ENCODE measurements at places on chromosomes 13 and 19. TPM values are rescaled to one million over a fixed set of nuclear protein-coding genes. Genes with fewer than 3 reads are reported as not detected.

Gene TNNI3
- not detected for total RNA-seq

Gene CNMD
- total RNA-seq: not detected

Gene KL
- 0.13 TPM for total RNA-seq

Gene ADAMTS10
- total RNA-seq: 103 TPM

Gene MRPL54
- 52.2 TPM for total RNA-seq

Gene PRR36
- total RNA-seq: 0.85 TPM

Gene FAM216B
- total RNA-seq: not detected

DNA sequence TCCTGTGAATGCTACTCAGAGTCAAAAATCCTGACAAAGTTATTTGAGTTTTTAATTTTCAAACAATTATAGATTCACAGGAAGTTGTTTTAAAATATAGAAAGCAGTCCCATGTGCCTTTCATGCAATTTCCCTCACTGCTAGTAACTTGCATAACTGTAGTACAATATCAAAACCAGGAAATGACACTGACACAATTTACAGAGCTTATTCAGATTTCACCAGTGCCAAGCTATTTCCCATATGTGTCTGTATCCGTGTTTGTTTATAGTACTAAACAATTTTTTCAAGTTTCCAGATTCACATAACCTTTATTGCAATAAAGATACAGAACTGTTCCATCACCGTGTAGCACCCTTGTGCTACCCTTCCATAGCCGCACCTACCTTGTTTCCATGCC is 934.6 kb downstream of the PCDH17 start:
- no peaks in the 10 kb centered on the region for H3K27me3 ChIP-seq
- no peak for DNase-seq
- H3K4me1 ChIP-seq: no peaks in the 10 kb centered on the region
- no peaks in the 10 kb centered on the region for H3K36me3 ChIP-seq
- H3K27ac ChIP-seq: no peak overlapping the region

GRCh38 chr13:98478189-98479129 is 98.4 kb downstream of the STK24 start:
- no peak overlapping the region for H3K4me3 ChIP-seq
- H3K27ac ChIP-seq: peak overlapping the region; percentile 1
- peaks cover 72% of the 10 kb centered on the region for H3K4me1 ChIP-seq
- no peaks in the 10 kb centered on the region for H3K27me3 ChIP-seq
- peaks cover 8% of the 10 kb centered on the region for H3K36me3 ChIP-seq
- DNase-seq: no peak

GRCh38 chr19:42191855-42192254 is 25.6 kb downstream of the DEDD2 start:
- peaks cover 9% of the 10 kb centered on the region for H3K36me3 ChIP-seq
- H3K4me3 ChIP-seq: no peak overlapping the region
- no peaks in the 10 kb centered on the region for H3K27me3 ChIP-seq
- DNase-seq: no peak
- H3K27ac ChIP-seq: no peak overlapping the region

GRCh38 chr19:18780631-18781030 is 10.5 kb downstream of the COMP start:
- no peak overlapping the region for H3K27ac ChIP-seq
- H3K4me3 ChIP-seq: no peak overlapping the region
- no peaks in the 10 kb centered on the region for H3K27me3 ChIP-seq
- DNase-seq: no peak
- no peaks in the 10 kb centered on the region for H3K36me3 ChIP-seq

DNA sequence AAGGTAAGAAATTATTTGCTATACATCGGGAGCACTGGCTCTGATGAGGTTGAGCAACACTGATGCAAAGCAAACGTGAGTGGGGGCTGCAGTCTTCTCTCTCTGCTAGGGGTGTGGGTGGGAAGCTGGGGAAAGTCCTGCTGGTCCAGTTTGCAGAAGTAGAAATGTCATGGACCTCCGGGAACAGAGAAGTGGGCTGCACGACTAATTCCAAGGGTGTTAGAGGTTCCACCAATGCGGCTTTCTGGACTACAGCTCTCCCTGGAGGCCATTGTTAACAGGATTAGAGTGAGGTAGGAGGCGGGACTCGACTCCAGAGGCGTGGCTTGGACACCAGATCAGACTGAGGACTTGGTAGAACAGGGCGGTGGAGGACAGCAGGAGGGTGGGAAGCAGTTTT is 5.7 kb upstream of the FBXO27 start:
- DNase-seq: no peak
- peaks cover 3% of the 10 kb centered on the region for H3K27me3 ChIP-seq
- H3K4me1 ChIP-seq: no peaks in the 10 kb centered on the region
- H3K4me3 ChIP-seq: no peak overlapping the region

DNA sequence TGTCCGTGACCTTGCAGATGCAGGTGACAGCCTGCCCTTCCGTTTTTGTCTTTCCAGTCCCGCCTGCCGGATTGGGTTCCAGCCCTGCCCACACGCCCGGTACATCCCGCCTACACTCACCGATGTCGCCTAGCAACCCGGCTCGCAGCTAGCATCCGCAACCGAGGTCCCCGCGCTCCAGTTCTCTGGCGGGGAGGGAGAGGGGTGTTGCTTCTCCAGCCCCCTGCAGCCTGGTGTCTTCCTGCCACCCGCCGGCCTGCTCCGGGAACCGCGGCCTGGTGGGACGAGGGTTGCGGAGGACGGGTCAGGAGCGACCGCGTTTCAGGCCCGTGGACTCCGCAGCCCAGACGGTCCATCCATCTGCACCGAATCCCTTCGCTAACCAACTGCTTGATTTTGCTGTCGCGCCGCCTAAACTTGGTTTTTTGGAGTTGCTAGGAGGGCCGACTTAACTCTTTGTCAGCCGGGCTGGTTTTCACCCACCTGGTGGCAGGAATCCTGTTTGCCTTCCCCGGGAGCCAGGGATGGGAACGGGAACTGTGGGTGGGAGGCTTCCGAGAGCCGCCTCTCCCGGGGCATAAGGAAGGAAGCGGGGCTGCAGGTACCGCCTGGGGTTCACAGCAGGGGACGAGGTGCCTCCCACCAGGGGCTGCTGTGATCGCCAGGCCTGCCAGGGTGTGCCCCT is 15.4 kb upstream of the MATK start:
- peak overlapping the region; percentile 66 for H3K4me3 ChIP-seq
- H3K27me3 ChIP-seq: no peaks in the 10 kb centered on the region

- no peak for DNase-seq
- H3K4me1 ChIP-seq: no peaks in the 10 kb centered on the region
- H3K36me3 ChIP-seq: no peaks in the 10 kb centered on the region
- H3K27me3 ChIP-seq: no peaks in the 10 kb centered on the region
These were observed 19.4 kb downstream of the IQCN start for GRCh38 chr19:18254546-18255503.

- no peaks in the 10 kb centered on the region for H3K27me3 ChIP-seq
- no peaks in the 10 kb centered on the region for H3K4me1 ChIP-seq
- no peak overlapping the region for H3K4me3 ChIP-seq
- no peak for DNase-seq
- H3K36me3 ChIP-seq: peaks cover 6% of the 10 kb centered on the region
These were observed 15.5 kb downstream of the ZSWIM9 start for GRCh38 chr19:48186015-48186414.

- no peaks in the 10 kb centered on the region for H3K36me3 ChIP-seq
- H3K4me1 ChIP-seq: peaks cover 16% of the 10 kb centered on the region
- no peaks in the 10 kb centered on the region for H3K27me3 ChIP-seq
- no peak overlapping the region for H3K27ac ChIP-seq
These were observed 4.9 kb upstream of the BRD4 start for GRCh38 chr19:15337202-15337601.

GRCh38 chr13:104106705-104107393 is 1040.6 kb upstream of the SLC10A2 start:
- H3K4me3 ChIP-seq: no peak overlapping the region
- H3K27ac ChIP-seq: no peak overlapping the region
- H3K36me3 ChIP-seq: no peaks in the 10 kb centered on the region
- H3K27me3 ChIP-seq: no peaks in the 10 kb centered on the region
- no peaks in the 10 kb centered on the region for H3K4me1 ChIP-seq
- DNase-seq: no peak

DNA sequence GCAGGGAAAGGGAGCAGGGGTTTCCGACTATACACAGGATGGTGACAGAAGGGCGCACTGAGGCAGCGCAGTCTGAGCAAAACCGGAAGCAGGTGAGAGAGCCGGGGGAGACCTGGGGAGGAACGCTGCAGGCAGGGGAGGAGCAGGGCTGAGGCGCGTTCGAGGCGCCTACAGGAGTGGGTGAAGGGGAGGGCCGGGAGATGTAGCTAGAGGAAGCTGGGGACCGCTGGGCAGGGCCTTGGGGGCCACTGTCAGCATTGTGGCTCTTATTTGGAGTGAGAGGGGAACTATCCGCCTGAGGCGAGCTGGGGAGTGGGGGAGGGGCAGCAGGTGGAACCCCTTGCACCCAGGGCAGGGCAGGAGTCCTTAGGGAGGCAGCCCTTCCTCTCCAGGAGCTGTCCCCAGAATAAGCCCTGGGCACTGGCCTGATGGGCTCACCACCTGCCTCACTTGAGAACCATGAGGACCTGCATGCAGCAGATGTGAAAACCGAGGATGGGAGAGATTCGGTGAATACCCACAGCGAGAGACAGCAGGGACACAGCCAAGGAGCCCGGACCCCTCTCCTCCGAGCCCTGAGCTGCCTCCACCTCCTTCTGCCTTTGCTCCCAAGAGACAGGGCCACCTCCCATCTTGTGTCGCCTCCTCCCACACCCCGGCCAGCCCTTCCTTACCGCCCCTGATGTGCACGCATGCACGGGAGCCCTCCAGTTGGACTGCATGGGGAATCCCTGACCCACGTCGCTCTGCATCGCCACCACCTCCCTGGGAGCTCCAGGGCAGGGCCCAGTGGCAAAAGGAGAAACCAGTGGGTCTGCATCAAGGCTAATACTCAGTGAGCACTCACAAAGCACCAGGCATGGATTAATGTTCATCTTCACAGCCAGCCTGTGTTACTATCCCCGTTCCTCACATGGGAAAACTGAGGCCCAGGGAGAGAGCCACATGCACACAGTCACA is 10.3 kb downstream of the AKT2 start:
- H3K4me3 ChIP-seq: no peak overlapping the region
- H3K27ac ChIP-seq: no peak overlapping the region
- DNase-seq: no peak
- no peaks in the 10 kb centered on the region for H3K27me3 ChIP-seq

- no peak for DNase-seq
- no peak overlapping the region for H3K4me3 ChIP-seq
- no peaks in the 10 kb centered on the region for H3K36me3 ChIP-seq
- peaks cover 21% of the 10 kb centered on the region for H3K27me3 ChIP-seq
These were observed 25.1 kb downstream of the TMEM255B start for GRCh38 chr13:113783966-113784644.
